Mammary microvascular endothelial cell (primary cell): ENCODE measurements at places on chromosomes 6 and 20. TPM values are rescaled to one million over a fixed set of nuclear protein-coding genes. Genes with fewer than 3 reads are reported as not detected.

The XPO5 gene
- 22.0 and 29.8 TPM in 2 replicates for total RNA-seq

The TFAP2C gene
- not detected in 2 replicates for total RNA-seq

The BEND3 gene
- total RNA-seq, result 1.2 and 1.3 TPM in 2 replicates

The DYNLT2 gene
- total RNA-seq, result 0.74 and 1.00 TPM in 2 replicates

The SAMD5 gene
- 0.44 and 1.00 TPM in 2 replicates for total RNA-seq

The TREML2 gene
- total RNA-seq, result not detected in 2 replicates

The ARHGAP18 gene
- 70.1 and 77.1 TPM in 2 replicates for total RNA-seq
